GM13977 (cell line): ENCODE measurements at places on chromosomes 2 and 18.

DNA sequence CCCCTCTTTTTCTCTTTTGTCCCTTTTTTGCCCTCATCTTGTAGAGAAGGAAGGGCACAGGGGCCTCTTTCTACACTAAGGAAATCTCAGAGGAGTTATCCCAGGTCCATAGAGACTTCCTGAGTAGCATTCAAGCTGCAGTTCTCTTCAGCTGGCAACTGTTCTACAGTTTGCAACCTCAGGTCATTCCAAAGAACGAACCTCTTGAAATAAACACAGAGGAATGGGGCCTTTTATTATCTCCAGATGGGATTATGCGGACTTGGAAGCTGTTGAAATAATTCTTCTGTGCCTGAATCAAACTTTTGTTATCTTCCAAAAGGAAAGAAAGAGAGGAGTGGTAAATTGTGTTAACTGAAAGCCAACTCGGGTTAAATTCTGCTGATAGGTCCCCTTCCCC is 31.0 kb upstream of the NFE2L2 start:
- DNase-seq: no peak

GRCh38 chr18:34880882-34881834 is 160.1 kb upstream of the MAPRE2 start:
- no peak for DNase-seq

- DNase-seq: no peak
Observed at GRCh38 chr2:11680182-11680900, 10.3 kb upstream of the NTSR2 start.

- DNase-seq: no peak
Observed at GRCh38 chr2:36670881-36671595, 25.5 kb upstream of the VIT start.

DNA sequence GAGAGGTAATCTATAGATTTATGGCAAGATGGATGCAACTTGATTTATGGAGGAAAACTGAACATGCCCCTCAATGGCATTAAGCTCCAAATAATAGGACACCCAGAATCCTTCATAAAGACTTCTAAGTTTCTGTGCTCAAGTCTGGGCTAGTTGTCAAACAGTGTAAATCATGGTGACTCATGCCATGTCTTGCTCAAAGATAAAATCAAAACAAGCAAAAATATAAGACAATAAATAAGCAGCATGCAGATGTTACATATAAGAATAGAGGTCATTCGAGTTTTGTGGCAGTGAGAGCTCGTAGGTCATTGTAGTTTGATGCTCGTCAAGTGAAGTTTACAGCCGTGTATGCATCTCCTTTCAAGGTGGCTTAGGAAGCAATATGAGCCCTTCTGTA is 403.2 kb downstream of the THSD7B start:
- DNase-seq: no peak

DNA sequence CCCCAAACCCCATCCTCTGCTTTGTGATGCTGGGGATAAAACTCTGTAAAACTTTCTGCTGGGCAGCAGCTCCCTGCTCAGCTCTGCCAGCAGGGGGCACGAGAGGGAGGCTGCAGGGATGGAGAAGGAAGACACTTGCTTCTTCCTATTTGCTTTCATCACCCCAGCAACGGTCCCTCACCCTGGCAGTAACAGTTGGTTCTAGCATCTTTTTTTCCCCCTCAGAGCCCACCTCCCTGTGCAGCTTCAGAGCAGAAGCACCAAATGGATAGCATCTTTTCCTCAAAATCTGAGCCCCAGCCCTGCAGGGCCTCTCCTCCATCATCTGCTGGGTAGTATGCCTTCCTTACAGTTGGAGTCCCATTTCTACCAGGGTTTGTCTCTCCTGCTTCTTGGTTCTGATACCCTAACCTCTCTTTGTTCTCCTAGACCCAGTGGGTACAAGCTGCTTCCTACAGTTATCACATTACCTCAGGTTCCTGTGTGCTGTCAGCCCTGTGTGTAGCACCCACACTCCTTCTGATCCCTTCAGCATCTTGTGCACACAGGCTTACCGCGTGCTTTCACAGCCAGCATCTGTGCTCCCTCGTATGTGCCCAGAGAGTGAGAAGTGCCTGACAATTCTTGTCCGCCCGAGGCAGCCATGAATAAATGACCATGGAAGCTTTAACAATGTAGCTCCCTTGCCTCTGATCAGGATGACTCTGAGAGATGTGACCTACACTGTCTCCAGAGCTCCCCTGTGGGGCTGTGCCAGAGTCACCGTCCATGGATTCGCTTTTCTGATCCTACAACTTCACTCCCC is 14.5 kb downstream of the CKAP2L start:
- DNase-seq: peak; percentile 66

- DNase-seq: no peak
Observed at GRCh38 chr2:194054313-194054712, 1602.7 kb upstream of the SLC39A10 start.

- no peak for DNase-seq
Observed at GRCh38 chr2:237731663-237732062, 66.9 kb upstream of the RBM44 start.

- DNase-seq: no peak
Observed at GRCh38 chr18:5103693-5104092, 93.4 kb downstream of the AKAIN1 start.

DNA sequence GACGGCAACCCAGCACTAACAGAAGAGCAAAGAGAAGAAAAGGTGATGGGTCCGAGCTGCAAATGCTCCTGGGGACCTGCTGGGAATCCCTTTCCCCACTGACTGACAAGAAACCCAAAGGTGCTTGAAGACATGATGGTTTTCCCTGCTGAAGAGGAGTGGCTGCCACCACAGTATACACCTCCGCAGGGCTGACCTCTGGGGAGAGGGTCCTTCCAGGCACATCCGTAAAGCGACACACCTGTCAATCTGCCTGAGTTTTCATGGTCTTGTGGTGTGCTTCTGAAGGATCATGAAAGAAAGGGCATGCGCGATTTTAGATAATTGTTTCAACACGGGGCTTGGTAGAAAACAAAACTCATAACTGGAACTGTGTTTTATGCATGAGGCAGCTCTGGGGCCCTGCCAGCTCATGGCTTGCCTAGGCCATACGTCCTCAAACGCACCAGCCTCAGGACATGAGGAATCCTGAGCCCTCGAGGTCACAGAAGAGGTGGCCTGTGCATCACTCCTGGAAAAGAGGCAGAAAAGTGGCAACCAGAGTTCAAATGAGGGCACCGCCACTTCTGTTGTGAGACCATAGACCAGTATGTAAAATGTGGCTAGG is 51.8 kb downstream of the SERTAD2 start:
- DNase-seq: no peak

DNA sequence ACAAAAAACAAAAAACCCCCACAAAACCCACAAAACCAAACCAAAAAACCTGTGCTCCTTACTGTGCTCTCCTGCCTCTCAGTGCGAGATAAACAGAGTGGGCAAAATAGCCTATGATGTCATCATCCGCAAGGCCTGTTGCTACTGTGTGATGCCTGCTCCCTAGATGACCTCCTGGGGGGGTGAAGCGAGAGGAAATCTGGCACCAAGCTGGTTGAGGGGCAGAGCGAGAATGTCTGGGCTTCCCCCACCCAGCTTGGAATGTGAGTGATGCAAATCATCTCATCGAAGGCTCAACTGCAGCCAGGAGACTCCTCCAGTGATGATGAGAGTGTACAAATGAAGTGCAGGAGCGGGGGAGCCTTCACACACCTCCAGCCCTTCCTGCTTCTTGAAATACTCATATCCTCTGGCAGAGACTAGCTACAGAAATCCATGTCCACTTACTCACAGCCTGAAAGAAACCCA is 57.7 kb upstream of the MAP4K3 start:
- DNase-seq: peak; percentile 38

- DNase-seq: no peak
Observed at GRCh38 chr2:59786684-59787083, 766.8 kb downstream of the BCL11A start.

GRCh38 chr2:24304631-24305030 is 55.7 kb downstream of the ITSN2 start:
- DNase-seq: no peak

- DNase-seq: no peak
Observed at GRCh38 chr2:165725421-165725820, 68.6 kb downstream of the GALNT3 start.

- no peak for DNase-seq
Observed at GRCh38 chr2:231531883-231532755, 1.9 kb upstream of the NMUR1 start.

- DNase-seq: no peak
Observed at GRCh38 chr2:17299891-17300540, 218.2 kb downstream of the RAD51AP2 start.

DNA sequence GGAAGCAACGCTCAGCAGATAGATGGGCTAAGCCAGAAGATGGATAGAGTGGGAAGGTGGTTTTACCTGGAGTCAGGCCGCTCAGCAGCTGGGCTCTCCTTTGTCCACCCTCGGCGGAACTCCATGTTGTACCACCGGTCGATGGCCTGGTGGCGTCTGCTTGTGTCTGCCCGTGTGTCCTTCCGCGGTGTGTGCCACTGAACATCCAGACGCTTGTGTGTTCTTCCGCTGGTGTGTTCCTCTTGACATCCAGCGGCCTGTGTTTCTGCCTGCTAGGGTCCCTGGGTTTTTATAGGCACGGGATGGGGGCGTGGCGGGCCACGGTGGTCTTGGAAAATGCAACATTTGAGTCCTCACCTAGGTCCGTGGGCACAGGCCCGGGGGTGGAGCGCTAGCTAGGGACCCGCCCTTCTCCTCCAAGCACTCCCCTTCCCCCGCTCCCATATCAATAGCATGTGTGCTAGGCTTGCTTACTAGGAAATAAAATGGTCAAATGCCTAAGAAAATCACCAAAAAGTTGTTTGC is 1431.7 kb upstream of the ACVR2A start:
- no peak for DNase-seq

DNA sequence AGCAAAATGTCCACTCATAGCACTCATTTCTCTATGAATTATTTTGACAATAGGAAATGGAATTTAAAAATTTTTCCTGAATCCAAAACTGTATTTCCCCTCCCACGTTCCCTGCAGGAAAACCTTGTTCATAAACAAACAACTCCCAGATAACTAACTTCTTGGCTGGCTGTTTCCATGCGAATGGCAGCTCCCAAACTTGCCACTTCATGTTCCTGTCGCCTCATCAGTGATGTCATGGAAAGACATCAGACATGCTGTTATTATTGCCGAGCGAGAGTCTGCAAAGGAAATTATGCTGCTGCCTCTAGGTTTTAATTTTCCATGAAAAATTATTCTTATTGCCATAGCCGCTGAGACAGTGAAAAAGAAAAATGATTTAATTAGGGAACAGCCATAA is 117.0 kb upstream of the RIOK3 start:
- DNase-seq: no peak
